T-helper 2 cell (primary cell): ENCODE measurements at places on chromosomes 5 and 9.

DNA sequence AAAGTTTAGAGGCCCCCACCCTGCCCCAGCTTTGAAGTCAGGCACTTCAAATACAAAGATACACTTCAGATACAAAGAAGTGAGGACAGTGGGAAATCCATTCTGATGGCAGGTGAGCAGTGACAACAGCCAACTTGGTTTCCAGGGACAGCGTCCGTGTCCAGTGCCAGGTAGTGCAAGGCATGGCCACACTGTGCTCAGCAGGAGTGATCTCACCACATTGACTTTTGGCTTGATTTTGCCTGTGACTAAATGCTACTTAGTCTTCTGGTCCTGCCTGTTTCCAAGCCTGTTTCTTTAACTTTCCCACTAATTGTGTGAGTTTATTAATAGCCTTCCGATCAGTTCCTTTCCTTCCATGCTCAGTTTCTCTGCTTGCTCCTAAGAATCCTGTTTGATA, 72.6 kb upstream of the PALM2AKAP2 start:
- DNase-seq = no peak

DNA sequence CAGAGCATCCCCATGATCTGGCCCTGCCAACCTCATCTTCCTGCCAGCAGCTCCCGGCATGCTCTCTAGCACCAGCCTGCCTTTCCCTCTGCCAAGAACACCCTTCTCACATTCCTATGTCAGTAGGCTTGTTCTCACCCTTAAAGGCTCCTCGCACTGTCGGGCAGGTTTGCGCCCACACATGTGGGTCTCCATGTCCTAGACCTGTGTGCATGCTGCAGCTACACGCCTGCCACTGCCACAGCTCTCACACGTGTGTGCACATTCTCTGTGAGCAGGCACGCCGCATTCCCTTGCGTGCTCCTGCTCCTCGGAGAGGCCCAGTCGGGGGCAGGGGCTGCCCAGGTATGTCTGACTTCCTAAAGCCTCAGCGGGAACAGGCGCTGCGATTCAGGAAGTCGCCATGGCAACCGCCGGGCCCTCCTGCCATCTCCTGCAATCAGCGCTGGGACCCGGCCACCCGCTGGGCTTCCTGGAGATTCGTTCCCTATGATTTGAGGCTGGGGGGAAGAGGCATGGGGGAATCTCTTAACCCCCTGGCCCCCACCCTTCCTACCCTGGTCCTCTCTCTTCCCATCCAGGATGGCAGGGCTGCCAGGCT, 28.1 kb downstream of the NDUFA8 start:
- no peak for DNase-seq

DNA sequence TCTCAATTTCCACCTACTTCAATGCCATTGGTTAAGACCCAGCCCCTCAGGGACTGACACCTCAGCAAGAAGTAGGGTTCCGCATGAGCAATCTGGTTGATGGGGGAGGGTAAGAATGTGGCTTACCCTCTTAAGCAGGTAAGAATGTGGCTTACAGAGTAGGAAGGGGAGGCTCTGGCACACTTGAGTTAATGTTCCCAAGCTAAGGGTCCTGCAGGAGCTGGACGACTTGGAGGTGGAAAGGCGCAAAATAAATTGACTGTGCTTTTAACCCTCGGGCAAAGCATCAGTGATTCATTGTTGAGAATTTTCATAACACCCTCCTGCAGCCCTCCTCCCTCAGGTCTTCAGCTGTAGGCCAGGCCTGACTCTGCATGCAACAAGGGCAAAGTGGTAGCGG, 24.9 kb upstream of the ADRA1B start:
- DNase-seq = no peak

GRCh38 chr9:125850763-125851162, 103.6 kb downstream of the PBX3 start:
- no peak for DNase-seq

DNA sequence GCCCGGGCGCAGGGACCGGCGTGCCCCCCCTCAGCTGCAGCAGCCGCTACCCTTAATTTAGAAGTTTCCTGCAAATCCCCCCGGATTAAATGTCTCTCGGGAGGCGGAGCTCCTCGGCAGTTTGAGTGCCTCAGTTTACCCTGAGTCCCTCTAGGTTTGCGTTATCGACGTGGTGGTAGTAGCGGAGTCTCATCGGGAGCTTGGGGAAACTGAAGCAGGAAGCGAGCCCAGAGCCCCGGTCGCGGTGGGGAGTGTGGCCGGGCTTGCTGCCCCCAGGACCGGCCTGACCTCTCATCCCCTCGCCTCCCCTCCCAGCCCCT, 529 bp upstream of the TPM2 start:
- DNase-seq = no peak

GRCh38 chr9:22808876-22809275, 362.3 kb downstream of the DMRTA1 start:
- DNase-seq = no peak
